ENCODE measurements at places on chromosomes 5 and 9.

DNA sequence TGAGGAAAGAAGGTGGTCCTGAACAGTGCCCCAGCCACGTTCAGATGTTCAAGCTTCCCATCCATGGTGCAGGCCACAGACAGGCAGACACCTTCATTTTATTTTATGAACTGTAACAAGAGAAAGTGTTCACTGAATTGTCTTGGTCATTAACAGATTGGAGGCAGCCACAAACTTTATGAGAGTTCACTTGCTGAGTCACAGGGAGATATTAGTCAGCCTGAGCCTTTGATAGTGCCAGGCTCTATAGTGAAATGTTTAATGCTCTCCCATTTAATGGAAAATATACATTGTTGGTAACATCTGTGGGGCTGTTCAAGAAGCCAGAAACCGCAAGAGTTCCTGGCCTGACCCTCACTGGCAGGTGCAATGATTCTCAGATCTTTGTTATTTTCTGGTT, 237.0 kb downstream of the TENT4A start:
- DNase-seq = no peak

GRCh38 chr9:130143958-130144366, 28.2 kb upstream of the NCS1 start:
- DNase-seq = no peak

DNA sequence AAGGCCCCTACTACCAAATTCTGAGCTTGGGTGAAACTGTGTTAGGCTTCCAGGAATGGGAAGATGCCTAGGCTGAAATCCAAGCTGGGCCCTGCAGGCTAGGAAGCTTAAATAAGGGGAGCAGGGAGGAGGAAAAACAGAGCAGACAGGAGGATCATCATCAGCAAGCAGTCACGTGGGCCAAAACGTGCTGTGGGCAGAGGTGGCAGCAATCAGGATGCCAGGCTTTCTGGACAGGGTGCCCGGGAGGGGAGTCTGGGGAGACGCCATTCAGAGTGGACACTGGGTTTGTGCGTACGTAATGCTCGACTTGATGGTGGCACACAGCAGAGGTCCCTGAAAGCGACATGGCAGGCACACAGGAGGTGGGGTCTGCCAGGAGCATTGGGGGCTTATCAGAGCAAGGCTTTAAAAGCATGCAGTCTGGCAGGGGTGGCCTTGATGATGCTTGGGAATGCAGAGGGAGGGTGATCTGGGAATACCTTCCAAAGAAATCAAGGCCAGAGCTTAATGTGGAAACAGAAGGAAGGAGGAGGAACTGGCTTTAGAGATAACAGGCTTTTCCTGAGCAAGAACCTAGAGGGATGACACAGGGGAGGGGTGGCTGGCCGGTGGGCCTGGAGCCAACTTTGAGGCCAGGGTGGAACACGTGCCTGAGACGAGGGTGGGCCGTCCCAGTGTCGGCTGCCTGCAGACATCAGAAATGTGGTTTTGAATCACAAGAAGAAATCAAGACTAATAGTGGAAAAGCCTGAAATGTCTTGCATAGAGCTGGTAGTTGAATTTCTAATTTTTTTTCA, 212.5 kb downstream of the GADD45G start:
- DNase-seq = no peak

DNA sequence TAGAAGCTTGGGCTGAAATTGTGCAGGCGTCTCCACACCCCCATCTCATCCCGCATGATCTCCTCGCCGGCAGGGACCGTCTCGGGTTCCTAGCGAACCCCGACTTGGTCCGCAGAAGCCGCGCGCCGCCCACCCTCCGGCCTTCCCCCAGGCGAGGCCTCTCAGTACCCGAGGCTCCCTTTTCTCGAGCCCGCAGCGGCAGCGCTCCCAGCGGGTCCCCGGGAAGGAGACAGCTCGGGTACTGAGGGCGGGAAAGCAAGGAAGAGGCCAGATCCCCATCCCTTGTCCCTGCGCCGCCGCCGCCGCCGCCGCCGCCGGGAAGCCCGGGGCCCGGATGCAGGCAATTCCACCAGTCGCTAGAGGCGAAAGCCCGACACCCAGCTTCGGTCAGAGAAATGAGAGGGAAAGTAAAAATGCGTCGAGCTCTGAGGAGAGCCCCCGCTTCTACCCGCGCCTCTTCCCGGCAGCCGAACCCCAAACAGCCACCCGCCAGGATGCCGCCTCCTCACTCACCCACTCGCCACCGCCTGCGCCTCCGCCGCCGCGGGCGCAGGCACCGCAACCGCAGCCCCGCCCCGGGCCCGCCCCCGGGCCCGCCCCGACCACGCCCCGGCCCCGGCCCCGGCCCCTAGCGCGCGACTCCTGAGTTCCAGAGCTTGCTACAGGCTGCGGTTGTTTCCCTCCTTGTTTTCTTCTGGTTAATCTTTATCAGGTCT, at the start of gene C9orf72:
C9orf72 (minus strand) TSS at position 564 of the 716 bp plus-strand sequence. CDS start 6,361 bp downstream, outside the sequence.
- DNase-seq = peak; percentile 70

DNA sequence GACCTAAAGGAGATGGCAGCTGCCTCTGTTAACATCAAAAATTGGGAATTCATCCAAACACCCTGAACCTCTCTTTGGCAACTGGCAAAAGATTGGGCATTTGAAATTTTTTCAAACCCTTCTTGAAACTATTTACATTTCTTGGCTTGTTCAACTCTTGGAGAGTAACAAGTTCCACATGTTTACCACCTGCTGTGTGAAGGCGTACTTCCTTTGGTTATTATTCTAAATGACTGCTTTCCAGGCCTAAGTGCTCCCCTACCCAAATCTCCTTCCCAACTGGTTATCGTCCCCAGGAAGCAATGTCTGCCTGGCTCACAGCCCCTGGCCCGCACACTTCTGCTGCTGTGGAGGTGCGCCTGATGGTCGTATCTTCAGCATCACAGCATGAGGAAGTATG, 422.7 kb downstream of the DMAC1 start:
- DNase-seq = no peak

- no peak for DNase-seq
Observed at GRCh38 chr5:16666883-16667398, 50.1 kb upstream of the RETREG1 start.

- DNase-seq = no peak
Observed at GRCh38 chr5:127324756-127325155, 34.2 kb downstream of the MEGF10 start.

GRCh38 chr9:22035591-22036011, 26.5 kb upstream of the CDKN2B start:
- no peak for DNase-seq

DNA sequence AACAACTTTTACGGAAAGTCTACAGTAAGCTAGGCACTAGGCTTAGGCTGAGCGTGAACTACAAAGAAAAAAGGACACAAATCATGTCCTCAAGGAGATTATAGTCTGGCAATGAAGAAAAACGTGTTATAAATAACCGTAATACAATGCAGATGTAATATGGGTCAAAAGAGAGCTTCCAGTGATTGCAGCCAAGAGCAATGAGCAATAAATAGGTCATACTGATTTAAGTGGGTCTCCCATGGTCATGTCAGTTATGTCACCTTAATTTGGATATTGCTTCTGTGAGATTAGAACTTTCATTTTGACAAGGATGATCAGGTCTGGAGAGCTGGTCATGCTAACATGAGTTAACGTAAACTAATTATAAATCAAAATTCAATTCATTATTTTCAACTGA, 158.6 kb upstream of the GNA14 start:
- no peak for DNase-seq

DNA sequence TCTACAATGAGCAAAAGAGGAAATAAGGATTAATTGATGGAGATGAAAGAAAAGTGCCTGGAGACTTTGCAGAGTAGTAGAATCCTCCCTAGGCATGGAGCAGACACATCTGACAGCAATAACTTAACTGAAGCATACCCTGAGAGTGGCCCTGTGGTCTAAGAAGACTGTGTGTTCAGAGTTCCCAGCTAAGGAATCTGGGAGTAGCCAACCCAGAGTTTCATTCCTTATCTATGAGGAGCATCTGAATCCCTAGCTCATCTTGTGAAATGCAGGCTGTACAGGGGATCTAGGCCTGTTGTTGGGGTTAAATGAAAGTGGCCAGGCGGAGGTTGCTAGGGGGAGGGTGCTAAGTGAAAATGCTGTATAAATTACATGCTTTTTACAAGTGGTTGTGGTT, 233.1 kb upstream of the FBXL7 start:
- DNase-seq = no peak

- DNase-seq = no peak
Observed at GRCh38 chr9:127803507-127804352, 1.0 kb downstream of the FPGS start.

DNA sequence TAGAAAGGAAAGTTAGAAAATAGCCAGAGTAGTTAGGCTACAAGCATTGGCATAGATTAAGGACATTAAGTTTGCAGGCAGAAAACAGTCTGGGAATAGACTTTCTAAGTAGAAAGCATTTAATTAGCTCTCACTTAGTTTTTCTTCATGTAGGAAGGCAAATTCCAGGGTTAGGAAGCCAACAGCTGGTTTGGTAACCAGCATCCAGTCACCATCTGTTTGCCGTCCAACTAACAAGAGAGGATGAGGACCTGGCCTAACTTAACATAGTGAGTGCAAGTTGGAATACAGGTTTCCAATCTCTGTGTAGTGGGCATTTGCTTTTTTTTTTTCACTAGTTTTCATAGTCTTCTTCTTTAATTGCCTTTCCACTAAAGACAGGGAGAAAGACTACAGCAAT, 121.7 kb upstream of the NR3C1 start:
- no peak for DNase-seq

- DNase-seq = no peak
Observed at GRCh38 chr9:135903358-135903656, 4.0 kb downstream of the CAMSAP1 start.

- DNase-seq = no peak
Observed at GRCh38 chr5:140966293-140967225, at the start of gene PCDHAC2. TSS of gene PCDHAC2 (plus strand) at chr5:140966476. CDS start at chr5:140966767, 291 bp downstream.

DNA sequence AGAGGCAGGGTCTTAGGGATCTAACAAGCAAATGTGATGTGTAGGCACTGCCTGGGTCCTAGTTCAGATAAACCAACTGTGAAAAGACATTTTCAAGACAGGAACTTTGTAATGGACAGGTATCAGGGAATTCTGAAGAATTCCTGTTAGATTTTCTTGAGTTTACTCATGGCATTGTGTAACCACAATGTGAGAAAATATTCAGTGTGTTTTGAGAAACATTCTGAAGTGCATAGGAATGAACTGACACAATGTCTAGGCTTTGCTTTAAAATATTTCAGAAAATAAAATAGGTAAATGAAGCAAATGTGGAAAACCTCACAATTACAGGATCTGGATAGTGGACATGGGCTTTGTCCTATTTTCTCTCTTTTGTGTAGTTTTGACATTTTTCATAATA, 15.2 kb upstream of the AFAP1L1 start:
- DNase-seq = no peak

- DNase-seq = no peak
Observed at GRCh38 chr5:137174196-137174595, 324.9 kb downstream of the SPOCK1 start.

- no peak for DNase-seq
Observed at GRCh38 chr5:103366918-103367549, 108.5 kb downstream of the MACIR start.

DNA sequence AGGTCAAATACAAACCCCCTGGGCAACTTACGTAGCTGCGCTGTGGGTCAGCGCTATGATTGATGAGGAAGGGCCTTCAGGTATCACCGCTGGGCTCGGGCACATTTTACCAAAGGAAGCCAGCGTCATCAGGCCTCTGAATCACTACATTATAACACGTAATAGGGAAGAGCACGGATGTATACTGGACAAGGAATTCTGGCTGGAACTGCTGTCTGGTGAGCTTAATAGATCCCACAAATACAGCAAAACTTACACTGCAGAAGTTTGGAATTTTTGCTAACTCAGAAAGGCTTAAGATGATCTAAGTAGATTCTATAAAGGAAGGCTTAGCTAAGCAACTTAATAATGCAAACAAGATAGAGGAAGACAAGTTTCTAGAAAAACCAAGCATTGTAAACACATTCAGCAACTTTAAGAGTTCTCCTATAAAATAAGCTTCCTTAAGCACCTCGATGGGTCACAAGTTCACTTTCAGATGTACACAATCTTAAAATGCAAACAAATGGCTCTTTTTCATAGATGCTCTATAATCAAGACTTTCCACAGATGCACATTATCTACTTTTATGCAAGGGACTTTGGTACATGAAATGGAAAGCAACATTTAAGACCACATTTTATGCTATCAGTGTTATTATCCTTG, 360.1 kb upstream of the PANK3 start:
- no peak for DNase-seq

DNA sequence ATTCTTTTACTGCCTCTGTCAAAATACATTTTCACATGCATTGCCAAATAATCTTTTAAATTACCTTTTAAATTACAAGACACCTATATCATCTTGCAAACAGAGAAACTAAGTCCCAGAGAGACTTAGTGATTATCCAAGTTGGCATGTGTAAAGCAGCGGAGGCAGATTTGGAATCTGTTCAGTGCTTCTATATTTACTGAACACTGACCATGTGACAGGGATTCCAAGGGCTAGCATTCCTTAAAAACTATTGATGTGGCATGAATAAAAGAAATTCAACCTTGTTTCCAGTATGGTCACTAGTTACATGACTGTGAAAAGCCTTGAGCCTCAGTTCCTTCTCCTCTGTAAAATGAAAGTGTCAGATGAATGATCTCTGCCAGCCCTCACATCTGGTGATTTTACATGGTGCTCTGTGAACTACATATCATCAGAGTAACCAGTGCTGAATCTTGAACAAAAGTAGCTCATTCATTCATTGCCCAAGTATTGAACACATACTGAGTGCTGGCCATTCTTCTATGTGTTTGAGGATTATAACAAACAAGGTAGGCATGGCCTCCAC, 71.9 kb upstream of the PPP1R2B start:
- no peak for DNase-seq

GRCh38 chr5:169286572-169287300, 14.2 kb downstream of the SLIT3 start:
- no peak for DNase-seq

DNA sequence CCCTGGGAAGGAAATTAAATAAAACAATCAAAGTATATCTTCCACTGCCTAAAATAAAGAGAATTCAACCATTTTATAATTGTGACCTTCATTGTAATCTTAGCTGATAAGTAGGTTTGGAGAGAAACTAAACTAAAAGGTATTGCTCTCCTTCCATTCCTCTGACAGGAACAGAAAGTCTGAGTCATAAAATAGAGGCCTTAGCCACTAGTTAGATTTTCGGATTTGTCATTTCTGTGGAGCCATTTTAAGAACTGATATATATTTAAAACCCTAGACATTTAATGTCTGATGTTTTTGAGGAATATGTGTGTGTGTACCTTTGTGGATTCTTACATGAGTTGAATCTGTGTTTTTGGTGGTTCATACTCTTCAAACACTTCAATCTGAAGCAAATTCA, 11.8 kb upstream of the TMC1 start:
- no peak for DNase-seq
